ENCODE measurements at places on chromosomes 2 and 18. TPM values are rescaled to one million over a fixed set of nuclear protein-coding genes. Genes with fewer than 3 reads are reported as not detected.

The ERMN gene
- not detected for total RNA-seq

The REG1A gene
- 5.2 TPM for total RNA-seq

The BCL2 gene
- 2.5 TPM for total RNA-seq

The GPR17 gene
- total RNA-seq: not detected

The DCDC2C gene
- not detected for total RNA-seq

The DHRS9 gene
- total RNA-seq: 0.15 TPM

DNA sequence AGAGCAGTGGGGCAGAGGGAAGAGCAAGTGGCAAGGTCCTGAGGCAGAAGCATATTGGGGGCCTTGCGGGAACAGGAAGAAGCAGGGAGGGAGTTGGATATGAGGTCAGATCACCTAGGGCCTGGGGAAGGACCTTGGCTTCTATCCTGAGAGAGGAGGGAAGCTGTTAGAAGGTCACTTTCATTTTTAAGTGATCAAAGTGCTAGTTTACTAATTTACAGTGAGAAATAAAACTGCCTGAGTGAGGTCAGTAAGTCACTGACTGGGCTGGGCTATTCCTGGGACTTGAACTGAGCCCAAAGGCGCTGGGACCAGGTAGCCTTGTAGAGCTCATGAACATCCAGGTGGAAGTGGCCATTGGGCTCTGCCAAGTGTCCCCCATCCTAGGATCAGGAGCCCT is 76.6 kb upstream of the B3GNT7 start:
- no peaks in the 10 kb centered on the region for H3K4me1 ChIP-seq
- H3K36me3 ChIP-seq: no peaks in the 10 kb centered on the region
- no peak overlapping the region for H3K4me3 ChIP-seq
- no peaks in the 10 kb centered on the region for H3K27me3 ChIP-seq
- H3K27ac ChIP-seq: no peak overlapping the region

GRCh38 chr2:120945091-120945490 is 209.4 kb downstream of the GLI2 start:
- H3K4me3 ChIP-seq: no peak overlapping the region
- H3K27ac ChIP-seq: no peak overlapping the region
- no peak for DNase-seq
- H3K4me1 ChIP-seq: peaks cover 1% of the 10 kb centered on the region
- H3K27me3 ChIP-seq: no peaks in the 10 kb centered on the region

DNA sequence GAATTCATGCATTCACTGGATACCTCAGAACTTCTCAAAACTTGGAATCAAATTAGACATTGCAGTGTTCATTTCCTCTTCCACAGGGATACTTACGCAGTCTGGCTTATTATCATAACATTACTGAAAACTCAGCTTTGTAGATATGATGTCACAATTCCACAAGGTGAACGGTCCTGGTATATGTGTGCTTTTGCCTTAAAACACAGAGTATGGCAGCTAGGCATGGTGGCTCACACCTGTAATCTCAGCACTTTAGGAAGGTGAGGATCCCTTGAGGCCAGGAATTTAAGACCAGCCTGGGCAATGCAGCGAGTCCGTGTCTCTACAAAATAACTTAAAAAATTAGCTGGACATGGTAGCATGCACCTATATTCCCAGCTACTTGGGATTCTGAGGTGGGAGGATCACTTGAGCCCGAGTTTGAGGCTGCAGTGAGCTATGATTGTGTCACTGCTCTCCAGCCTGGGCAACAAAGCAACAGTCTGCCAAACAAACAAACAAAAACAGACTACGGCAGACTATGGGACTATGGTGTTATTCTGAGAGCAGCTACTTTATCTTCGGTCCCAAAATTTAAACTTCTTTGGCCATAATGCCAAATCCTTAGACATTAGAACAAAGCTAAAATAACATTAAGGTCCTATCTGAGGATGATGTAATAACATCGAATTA is 1191.9 kb upstream of the SLC39A10 start:
- H3K36me3 ChIP-seq: no peaks in the 10 kb centered on the region
- H3K27ac ChIP-seq: no peak overlapping the region
- no peaks in the 10 kb centered on the region for H3K4me1 ChIP-seq
- H3K4me3 ChIP-seq: no peak overlapping the region
- no peak for DNase-seq

DNA sequence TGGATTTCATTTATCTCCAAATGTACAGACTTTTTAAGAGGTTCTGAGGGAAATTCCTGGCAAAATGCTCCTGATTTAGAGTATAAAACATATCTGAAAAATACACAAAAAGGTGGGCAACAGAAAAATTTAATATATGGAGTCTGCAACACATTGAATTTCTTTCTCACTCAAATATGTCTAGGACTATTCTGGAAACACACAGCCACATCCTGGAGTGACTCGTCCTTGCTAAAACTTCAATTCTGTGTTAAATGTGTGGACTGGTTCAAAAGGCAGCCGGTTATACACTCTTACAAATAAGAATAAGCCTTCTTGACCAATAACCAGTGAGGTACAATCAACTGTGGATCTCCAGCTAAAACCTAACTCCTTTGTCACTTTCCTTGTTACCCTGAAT is 44.1 kb upstream of the RND3 start:
- peaks cover 11% of the 10 kb centered on the region for H3K4me1 ChIP-seq
- no peak for DNase-seq
- H3K36me3 ChIP-seq: no peaks in the 10 kb centered on the region
- H3K4me3 ChIP-seq: no peak overlapping the region
- no peaks in the 10 kb centered on the region for H3K27me3 ChIP-seq
- no peak overlapping the region for H3K27ac ChIP-seq

DNA sequence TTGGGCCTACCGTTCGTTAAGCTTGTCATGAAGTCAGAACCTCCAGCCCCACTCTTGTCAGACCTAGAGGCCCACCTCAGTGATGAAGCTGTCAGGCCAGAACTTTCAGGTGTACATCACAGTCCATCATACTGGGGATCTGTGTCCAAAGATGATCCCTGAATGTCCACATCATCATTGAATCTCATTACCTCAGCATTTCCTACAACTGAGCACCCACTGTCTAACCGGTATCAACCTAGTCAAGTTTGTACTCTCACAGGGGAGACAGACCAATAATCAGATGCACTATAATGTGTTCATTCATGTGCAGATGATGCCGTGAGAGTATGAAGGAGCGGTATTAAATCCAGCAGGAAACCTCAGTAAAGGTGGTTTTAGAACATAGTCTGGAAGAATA is 36.3 kb upstream of the EHBP1 start:
- H3K4me1 ChIP-seq: peaks cover 9% of the 10 kb centered on the region
- no peak for DNase-seq
- no peak overlapping the region for H3K4me3 ChIP-seq
- no peaks in the 10 kb centered on the region for H3K27me3 ChIP-seq
- H3K27ac ChIP-seq: no peak overlapping the region

- no peak overlapping the region for H3K4me3 ChIP-seq
- H3K36me3 ChIP-seq: no peaks in the 10 kb centered on the region
- H3K27ac ChIP-seq: no peak overlapping the region
These were observed 4.5 kb upstream of the TMSB10 start for GRCh38 chr2:84900971-84901370.

DNA sequence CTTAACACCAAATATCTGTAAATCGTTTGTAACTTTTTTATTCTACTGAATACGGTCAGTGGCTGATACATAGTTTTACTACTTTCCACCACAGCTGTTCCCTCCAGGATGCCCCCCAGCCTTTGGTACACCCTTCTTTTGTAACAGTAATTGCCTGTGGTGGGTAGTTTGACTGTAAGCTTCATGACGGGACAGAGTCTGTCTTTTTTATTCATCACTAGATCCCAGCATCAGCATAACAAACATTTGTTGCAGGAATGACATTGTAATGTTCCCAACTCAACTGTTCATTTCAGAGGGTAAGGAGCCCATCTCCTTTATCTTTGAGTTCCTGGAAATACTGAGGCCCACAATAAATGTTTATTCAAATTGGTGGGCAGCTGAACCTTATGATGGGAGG is 67.5 kb downstream of the MBOAT2 start:
- no peak overlapping the region for H3K4me3 ChIP-seq
- no peaks in the 10 kb centered on the region for H3K27me3 ChIP-seq
- H3K36me3 ChIP-seq: no peaks in the 10 kb centered on the region
- no peak for DNase-seq
- no peak overlapping the region for H3K27ac ChIP-seq

DNA sequence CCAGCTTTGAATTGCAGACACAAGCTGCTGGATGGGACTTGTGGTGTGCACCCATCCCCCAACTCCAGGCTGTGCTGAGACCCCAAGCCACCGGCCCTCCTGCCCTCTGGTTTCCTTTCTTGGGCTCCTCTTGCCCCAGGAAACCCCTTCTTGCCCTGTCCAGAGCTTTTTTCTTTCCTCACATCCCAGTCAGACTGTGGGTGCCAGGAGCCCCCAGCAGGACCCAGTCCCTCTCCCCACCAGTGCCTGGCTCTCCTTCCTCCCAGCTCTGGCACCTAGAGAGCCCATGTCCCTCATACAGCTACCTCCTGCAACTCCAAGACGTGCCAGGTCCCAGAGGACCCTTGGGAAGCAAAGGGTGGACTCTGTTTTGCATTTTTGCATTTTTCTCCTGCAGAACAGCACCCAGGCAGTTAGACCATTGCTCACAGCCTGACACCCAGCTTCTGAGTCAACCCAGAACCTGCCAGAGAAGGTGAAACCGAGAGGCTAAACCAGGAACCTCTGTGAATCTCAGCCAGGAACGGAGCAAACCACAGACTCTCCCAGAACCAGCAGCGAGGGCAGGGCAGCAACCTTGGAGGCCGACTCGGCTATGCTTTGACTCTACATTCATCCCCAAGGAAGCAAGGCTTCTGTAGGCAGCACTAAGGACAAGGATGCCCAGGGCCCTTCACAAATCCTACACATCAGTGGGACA is 221.1 kb downstream of the ANAPC1 start:
- no peaks in the 10 kb centered on the region for H3K27me3 ChIP-seq
- H3K36me3 ChIP-seq: no peaks in the 10 kb centered on the region
- no peak overlapping the region for H3K4me3 ChIP-seq
- H3K27ac ChIP-seq: no peak overlapping the region
- peaks cover 16% of the 10 kb centered on the region for H3K4me1 ChIP-seq

DNA sequence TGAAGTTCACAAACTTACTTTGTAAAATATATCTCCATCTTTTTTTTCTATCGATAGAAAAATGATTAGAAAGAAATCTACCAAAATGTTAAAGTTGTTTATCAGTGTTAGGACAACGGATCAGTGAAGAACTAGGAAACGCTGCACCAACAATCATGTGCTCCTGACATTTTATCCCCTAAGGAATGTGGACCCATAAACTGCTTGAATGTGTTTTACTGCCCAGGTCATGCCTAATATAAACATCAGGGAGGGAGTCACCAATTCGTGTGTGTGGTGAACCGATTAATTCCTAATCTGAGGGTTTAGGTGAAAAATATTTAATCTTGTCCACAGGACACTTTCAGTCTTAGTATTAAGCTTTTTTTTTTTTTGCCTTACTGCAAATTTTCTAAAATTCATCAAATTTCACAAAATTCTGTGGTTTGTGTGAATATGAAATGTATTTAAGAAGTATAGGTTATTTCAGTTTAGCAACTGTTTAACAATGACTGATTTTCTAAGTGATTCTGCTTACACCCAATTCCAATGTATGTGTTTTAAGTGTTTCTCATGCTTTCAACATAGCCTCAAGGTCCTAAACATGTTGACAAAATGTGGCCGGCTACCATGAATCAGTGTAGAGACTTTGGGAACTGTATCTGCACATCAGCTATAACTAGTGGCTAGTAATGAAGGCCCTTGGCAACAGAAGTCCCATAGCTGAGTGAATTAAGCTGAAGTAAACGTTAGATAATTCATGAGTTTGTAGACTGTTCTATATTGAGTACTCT is 11.1 kb upstream of the KIDINS220 start:
- H3K36me3 ChIP-seq: no peaks in the 10 kb centered on the region
- H3K4me3 ChIP-seq: no peak overlapping the region
- no peak overlapping the region for H3K27ac ChIP-seq
- no peaks in the 10 kb centered on the region for H3K27me3 ChIP-seq
- H3K4me1 ChIP-seq: 0 out of 2 replicates have a peak, but pooled peaks cover 4% of the 10 kb centered on the region
- no peak for DNase-seq

DNA sequence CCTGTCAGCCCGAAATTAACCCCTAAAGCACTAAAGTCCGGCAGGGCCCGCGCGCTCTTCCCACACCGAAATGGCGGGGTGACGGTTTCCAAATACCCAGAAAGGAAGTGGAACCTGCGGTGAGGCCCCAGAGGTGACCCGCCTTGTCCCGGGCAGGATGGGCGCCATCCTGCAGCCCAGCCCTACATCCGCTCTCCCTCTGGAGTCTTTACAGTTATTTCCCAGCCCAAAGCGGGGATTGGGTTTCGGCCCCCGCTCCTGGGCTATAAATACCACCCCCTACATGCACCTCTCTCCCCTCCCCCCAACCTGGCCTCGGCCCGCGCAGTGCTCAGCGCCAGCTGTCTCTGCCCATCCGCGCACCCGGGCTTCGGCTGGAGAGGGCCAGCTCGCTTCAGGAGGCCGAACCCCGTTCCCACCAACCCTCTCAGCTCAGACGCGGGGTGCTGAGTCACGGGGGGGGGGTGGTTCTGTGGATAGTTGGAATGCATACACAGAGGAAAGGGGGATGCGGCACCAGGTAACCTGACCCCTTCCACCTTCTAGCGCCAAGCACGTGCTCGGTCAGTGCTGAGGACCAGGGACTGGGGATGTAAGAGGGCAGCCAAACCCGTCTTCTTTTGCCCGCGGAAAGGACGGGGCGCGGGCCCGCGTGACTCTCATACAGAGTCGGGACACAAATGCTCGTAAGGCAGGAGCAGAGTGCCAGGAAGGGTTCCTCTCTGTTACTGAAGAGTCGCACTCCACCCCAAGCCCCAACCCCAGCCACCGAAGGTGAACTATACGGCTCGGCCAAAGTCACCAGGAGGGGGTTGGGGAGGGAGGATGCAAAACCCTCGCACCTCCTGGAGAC is at the start of gene TUBA4B:
Gene TUBA4B, plus strand, starts transcription at position 344 of the 853 bp plus-strand sequence. Its CDS starts 165 bp downstream, at position 509.
- peak within 1 kb of the TSS; percentile 55 for H3K27ac ChIP-seq
- DNase-seq: no peak
- H3K36me3 ChIP-seq: no peaks in the 10 kb centered on the region
- peaks cover 5% of the 10 kb centered on the region for H3K27me3 ChIP-seq
- H3K4me3 ChIP-seq: peak within 1 kb of the TSS; percentile 69

- no peaks in the 10 kb centered on the region for H3K27me3 ChIP-seq
- no peak for DNase-seq
These were observed 37.6 kb upstream of the ITGA6 start for GRCh38 chr2:172389685-172390339.

- H3K27me3 ChIP-seq: no peaks in the 10 kb centered on the region
- no peaks in the 10 kb centered on the region for H3K4me1 ChIP-seq
- H3K4me3 ChIP-seq: no peak overlapping the region
- no peaks in the 10 kb centered on the region for H3K36me3 ChIP-seq
- no peak overlapping the region for H3K27ac ChIP-seq
These were observed 7.0 kb downstream of the C2orf81 start for GRCh38 chr2:74414441-74414840.

Measured in HCT116 (cell line).